ENCODE measurements at places on chromosomes 11 and 22.

- no peak for DNase-seq
Measured at GRCh38 chr11:35101223-35101622, 37.7 kb upstream of the CD44 start.

GRCh38 chr11:128336203-128336602 is 251.2 kb downstream of the ETS1 start:
- no peak for DNase-seq

DNA sequence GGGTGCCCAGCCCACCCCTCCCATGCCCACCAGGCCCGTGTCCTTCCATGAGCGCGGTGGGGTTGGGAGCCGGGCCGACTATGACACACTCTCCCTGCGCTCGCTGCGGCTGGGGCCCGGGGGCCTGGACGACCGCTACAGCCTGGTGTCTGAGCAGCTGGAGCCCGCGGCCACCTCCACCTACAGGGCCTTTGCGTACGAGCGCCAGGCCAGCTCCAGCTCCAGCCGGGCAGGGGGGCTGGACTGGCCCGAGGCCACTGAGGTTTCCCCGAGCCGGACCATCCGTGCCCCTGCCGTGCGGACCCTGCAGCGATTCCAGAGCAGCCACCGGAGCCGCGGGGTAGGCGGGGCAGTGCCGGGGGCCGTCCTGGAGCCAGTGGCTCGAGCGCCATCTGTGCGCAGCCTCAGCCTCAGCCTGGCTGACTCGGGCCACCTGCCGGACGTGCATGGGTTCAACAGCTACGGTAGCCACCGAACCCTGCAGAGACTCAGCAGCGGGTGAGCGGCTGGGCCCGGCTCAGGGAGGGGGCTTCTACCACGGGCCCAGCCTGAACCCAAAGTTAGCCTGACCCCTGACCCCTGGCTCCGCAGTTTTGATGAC is 3.0 kb downstream of the PKP3 start:
- no peak for DNase-seq

GRCh38 chr22:35617137-35617755 is at the start of gene MB:
MB (minus strand) TSS chr22:35617329; CDS start chr22:35617257, 72 bp downstream.
- DNase-seq, result no peak

GRCh38 chr22:36641902-36642640 is 61.5 kb downstream of the CACNG2 start:
- no peak for DNase-seq

- DNase-seq, result peak; percentile 20
Measured at GRCh38 chr11:8593455-8593854, 573 bp downstream of the STK33 start.

GRCh38 chr22:43860126-43860525 is 2.2 kb downstream of the SULT4A1 start:
- DNase-seq, result no peak

DNA sequence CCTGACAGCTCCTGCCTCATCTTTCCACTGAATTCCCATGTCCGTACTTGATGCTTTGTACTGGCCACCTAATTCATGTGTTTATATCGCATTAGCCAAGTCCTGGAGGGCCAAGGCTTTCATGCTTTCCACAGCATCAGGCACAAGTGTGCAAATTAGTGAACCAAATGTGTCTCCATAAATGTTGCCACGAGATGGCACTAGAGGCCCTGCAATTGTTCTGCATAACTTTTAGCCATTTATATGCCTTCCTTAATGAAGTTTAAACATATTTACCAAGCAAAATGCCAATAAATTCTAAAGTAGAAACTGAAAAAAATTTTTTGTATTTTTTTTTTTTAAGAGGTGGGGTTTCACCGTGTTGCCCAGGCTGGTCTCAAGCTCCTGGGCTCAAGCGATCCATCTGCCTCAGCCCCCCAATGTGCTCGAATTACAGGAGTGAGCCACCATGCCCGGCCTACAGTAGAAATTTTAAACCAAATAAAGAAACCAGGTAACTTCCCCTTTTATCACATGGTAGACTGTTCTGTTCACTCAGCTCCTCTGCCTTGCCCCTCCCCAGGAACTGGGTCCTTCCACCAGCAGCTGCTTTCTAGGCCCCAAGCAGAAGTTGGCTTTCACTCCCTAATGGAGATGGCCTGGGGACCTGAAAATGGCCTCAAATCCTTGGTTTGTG is 20.8 kb upstream of the IL18BP start:
- peak; percentile 12 for DNase-seq

- no peak for DNase-seq
Measured at GRCh38 chr22:44186121-44186510, 5.4 kb downstream of the PARVG start.

- no peak for DNase-seq
Measured at GRCh38 chr11:88313441-88313840, 24.1 kb downstream of the CTSC start.

DNA sequence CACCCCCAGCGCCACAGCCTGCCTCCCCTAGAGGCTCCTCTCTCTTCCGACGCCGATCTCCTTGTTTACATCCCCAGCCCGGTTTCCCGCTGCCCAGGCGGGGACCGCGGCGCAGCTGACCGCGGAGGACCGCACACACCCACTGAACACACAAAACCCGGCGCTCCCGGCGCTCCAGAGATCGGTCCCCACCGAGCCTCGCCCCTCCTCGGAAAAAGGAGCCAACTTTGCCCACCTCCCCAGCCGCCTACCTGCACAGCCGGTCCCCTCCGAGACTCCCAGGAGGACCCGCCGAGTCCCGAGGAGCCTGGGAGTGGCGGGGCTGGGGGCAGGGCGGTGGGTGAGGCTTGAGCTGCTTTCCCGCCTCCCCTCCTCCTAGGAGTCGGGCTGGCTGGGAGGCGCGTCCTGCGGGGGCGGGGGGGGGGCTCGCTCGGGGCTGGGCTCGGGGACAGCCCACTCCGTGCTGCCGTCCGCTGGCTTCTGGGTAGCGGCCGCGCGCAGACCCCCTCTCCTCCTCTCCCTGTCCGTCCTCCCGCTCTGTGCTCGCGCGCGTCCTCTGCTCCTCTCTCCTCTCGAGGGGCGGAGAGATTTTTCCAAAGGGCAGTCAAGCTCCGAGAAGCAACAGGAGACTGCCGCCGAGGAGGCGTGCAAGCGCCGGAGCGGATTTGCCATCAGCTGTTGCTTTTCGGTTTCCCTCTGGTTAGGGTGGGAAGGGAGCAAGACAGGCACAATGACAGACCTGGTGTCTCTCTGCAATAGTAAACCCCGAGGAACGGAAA is at the start of gene FXYD6:
FXYD6 (minus strand) TSS at position 318 of the 779 bp plus-strand sequence. CDS start 33,882 bp downstream, outside the sequence.
- DNase-seq, result peak; percentile 90

GRCh38 chr11:21511835-21512440 is 680.9 kb upstream of the ANO5 start:
- DNase-seq, result peak; percentile 83

- DNase-seq, result no peak
Measured at GRCh38 chr22:37626556-37627075, 12.9 kb upstream of the SH3BP1 start.

DNA sequence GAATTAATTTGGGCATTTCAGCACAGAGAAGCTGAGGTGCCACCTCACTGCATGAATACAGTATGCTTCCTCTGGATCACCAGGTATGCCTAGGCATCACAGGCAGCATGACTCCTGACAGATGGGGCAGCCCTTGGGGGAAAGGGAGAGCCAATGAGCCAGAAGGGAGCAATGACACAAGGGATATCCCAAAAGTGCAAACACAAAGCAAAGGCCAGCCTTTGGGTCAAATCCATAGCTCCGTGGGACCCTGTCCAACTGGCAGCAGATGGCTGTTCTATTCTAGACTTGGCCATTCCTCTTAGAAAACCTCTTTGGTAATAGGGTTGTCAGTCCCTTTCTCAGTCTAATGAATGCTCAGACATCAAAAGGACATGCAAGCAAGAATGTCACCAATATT is 73.3 kb downstream of the SERGEF start:
- DNase-seq, result no peak

DNA sequence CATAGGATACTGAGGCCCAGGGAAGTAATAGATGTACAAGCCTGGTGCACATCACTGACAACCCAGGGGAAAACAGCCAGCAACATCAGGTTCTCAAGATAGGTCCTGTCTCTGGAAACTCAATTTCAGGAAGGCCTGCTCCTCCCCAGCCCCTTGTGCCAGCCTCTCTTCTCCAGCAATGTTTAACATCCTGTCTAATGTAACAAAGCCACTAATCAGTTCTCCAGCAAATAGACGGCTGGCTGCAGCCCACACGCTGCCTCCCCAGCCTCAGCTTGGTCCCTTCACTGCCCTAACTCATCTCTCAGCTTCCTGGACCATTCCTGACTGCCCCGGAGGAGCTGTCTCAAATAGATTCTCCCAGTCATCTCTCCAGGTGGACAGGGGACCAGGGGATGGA is 37.8 kb downstream of the RPL27A start:
- no peak for DNase-seq

DNA sequence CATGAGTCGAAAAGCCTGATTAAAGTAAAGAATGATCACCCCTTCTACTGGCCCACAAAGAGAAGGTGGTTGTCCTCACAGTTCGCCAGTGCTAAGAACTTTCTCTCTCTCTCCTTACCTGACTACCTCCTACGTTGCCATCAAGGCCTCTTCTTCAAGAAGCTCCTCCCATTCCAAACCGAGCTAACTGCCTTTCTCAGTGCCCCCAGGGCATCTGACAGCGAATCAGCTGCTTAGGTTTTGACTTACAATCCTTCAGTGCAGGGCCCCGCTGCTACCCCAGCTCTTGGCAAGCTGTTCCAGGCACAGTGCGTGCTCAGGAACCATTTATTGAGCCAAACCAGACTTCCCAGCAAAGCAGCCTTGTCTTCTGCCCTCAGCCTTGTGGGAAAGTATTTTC is 5.8 kb downstream of the VSTM5 start:
- DNase-seq, result no peak

GRCh38 chr11:78641541-78641940 is 66.9 kb upstream of the NARS2 start:
- DNase-seq, result no peak

- DNase-seq, result no peak
Measured at GRCh38 chr11:63551091-63551888, 11.9 kb downstream of the PLAAT2 start.

DNA sequence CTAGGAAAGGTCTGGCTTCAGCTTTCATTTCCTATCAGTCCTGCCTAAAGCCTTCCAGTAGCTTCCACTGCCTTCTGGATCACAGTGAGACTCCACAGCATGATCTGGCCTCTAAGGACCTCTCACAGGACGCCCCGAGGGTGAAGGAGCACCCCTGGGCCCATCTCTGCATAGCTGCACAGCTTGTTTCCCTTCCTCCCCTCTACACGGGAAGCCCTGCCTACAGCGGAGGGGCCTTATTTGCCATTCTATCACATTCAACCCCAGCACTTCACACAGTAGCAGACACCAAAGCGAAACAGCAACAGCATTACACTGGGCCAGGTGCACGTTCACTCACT is 162.3 kb upstream of the GRK3 start:
- no peak for DNase-seq

DNA sequence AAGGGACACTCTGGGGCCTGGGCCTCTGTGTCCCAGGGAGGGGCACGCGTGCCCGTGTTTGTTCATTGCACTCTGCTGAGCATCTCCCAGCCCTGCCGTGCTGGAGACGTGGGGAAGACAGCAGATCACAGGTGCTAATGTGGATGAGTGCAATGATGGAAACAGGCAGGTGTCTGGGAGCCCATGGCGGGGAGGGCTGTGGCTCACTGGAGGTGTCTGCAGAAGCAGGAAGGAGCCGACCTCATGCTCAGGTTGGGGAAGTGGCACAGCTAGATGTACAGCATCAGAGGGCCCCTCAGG is 7.9 kb downstream of the TMEM258 start:
- no peak for DNase-seq

DNA sequence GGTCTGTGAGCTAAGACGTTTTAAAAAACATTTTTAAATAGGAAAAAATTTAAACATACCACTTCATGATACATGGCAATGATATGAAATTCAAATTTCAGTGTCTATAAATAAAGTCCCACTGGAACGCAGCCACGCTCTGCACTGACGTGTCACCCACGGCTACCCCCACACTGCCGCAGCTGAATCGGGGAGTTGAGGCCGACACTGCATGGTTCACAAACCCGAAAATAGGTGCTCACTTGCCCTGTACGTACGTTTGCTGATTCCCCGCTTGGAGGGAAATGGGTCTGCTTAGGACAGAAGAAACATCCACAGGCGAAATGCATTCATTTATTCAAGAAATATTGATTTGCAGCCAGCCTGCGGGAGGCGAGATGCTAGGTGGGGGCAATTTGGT is 1342.3 kb downstream of the TBC1D22A start:
- DNase-seq, result no peak

- DNase-seq, result no peak
Measured at GRCh38 chr22:32803020-32803737, 1.7 kb downstream of the TIMP3 start.

GRCh38 chr22:24559471-24559870 is 3.7 kb downstream of the SNRPD3 start:
- DNase-seq, result no peak

DNA sequence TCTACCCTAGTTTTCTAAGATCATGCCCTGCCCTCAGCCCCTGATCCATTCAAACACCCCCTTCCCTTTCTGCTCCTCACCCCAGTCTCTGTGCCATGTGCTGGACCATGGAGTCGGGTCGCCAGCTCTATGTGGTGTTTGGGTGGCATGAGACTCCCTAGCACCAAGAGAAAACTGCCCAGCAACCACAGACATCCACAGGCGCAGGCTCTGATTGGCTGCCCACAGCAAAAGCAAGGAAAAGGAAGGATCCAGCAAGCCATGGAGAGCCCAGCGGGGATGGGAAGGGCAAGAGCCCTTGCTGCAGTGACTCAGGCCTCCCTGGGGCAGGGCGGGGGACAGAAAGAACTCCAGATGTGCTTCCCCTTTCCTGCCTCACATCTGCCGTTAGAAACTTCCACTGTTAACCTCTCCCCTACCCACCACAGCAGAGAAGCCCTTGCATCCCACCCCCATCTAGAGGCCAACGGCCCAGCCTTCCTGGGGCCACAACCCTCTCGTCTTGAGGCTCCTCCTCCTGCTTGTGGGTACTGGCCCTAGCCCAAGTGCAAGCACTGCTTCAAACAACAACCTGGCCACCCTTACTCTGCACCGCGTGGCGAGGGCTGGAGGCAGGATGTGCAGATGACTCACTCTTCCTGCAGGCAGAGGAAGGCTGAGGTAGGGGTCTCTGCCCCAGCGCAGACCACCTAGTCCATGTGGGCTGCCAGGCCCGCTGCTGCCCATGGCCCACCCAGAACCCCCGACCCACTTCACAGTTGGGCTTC is 9.7 kb upstream of the AHNAK start:
- peak; percentile 10 for DNase-seq

DNA sequence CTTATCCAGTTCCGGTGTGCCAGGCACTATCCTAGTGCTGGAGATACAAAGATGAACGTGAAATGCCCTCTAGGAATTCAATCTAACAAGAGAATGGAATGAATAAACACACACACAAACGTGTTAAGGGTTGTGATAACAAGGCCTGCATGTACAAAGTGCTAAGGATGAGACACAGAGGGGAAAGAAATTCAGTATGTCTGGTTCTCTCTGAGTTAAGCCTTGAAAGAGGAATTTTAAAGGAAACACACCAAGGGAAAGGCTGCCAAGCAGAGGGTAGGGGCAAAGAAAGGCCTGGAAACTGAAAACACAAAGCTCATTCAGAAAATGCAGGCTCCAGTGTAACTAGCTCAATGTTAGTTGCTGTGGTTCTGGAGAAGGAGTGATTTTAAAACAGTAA is 4.2 kb downstream of the CHKA start:
- DNase-seq, result no peak

Data from NCI-H1105 treated with DMSO at 0.1 percent for 48 hours (cell line).